ENCODE measurements at places on chromosomes 13 and 19.

DNA sequence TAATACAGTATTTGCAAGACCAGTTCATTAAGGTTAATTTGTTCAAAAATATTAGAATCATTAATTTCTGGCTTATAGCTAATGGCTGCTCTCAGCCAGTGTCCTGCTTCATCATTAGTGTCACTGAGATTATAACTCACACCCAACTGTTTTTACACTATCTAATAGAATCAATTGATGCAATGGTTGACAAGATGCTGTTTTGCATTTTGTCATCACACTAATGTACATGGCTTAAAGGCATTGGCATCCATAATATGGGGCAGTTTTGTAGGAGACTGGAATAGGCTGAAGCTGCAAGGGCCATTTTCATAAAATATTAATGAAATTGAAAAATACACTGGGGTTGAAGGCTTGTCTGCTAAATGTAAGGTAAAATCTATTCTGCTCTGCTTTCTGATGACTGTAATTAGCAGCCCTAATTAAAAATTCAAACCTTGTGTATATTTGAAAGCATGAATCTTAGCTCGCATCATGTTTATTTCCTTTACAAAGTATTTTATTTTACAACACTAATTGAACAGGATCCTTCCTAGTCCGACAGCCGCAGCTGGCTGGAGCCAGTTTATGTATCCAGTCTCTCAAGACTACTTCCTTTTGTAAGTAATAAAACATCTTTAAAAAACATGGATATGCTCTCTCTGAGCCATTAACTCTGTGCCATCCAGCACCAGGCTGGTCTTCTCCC, 296.7 kb downstream of the POU4F1 start:
- DNase-seq = no peak

GRCh38 chr13:39540929-39541605, 61.9 kb downstream of the LHFPL6 start:
- no peak for DNase-seq

- no peak for DNase-seq
These were observed 575.0 kb downstream of the DIAPH3 start for GRCh38 chr13:59588717-59589067.

- DNase-seq = no peak
These were observed 34.4 kb downstream of the KLF2 start for GRCh38 chr19:16359074-16359473.

GRCh38 chr19:48480183-48480557, 11.0 kb downstream of the CYTH2 start:
- no peak for DNase-seq

DNA sequence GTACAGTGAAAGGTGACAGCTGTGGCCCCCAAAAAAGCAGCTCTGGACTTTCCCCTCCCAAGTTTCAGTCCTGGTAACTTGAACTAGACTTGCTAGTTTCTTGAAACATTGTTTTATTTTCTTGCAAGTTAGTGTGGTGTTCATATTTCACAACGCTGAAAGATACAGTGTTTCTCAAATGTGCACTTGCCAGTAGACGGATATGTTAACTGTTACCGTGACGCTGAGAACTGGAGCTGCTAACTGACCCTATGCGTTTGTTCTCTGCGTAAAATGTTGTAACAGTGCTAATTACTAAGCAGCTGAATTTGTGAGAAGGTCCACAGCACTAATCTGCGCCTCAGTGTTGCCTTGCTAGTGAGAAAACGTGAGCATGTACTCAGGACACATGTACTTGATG, 79.6 kb downstream of the GGACT start:
- DNase-seq = no peak

DNA sequence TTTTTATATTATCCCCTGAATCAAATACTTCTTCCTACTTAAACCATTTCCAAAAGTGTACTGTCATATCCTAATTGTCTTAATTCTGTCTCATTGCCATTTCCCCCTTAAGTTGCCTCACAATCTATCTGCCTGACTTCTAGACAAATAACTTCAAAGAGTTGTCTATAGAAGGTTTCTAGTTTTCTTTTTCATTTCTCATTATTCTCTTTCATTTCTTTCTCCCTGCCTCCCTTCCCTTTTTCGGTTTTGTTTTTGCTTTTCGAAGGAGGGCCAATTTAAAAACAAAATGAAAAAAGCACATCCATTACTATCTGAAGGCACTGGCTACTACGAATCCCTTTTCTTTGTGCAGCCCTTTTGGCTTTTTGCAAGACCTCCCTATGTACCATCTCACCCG, 367.2 kb downstream of the DNAJC15 start:
- no peak for DNase-seq

DNA sequence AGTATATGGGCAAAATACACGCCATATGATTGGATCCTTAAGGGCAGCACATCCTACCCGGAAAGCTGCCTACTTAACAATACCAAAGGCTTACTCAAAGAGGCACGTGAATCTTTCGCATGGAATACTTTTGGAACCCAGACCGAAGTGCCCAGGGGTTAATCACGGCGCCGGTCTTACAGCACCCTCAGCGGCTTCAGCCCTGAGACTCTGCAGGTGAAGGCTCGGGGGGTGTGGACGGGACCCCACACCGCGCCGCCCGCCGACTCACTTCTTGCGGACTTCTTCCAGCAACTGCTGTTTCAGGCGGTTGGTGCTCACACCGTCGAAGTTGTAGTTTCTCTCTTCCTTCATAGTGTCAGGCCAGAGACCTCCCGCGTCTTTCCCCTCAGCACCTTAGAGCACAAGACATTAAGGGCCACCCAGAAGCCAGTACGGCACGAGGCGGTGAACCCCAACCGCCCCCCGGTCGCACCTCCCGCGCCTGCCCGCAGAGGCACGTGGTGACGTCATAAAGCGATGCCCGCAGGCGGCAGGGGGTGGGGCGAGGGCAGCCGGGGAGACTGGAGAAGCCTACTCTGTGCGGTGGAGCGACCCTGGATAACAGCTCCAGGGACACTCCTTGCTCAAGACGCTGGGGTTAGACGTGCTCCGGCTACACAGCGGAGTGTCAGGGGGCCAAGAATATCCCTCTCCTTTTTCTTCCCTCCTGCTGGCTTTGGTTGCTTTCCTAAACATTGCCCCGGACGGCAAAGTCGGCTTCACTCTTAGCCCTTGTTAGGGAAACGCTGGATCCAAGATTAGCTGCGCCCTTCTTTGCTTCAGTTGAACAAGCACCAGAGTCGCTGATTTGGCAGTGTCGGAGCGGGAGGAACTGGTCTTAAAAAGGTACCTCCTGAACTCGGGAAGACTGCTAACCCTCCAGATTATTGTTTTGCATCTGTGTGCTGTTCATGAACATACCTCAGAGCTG, at the start of gene CCDC169:
Gene CCDC169 (minus strand): TSS at position 449 of the 973 bp plus-strand sequence. CDS start 95 bp downstream, at position 354.
- DNase-seq = no peak
